ENCODE measurements at places on chromosomes 7 and 10.

- no peak for DNase-seq
These were observed 177.0 kb downstream of the CFTR start for GRCh38 chr7:117656806-117657205.

GRCh38 chr10:1698185-1698584, 39.1 kb downstream of the ADARB2 start:
- DNase-seq: no peak

DNA sequence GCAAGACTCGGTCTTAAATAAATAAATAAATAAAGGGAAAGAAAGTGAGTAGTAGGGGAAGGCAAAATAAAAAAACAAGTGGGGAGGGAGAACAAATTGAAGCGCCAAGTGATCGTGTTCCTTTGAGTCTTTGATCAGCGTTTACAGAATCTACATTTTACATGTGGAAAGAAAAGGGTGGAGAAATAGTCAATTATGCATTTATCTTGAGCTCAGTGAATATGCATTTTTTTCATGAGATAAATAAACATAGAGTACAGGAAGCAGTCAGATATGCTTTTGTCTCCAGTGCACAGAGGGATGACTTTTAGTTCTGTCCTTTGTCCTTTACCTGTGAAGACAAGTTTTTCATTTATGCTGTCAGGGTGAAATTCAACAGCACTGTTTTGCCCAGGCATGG, 6.1 kb upstream of the GUSB start:
- no peak for DNase-seq

- no peak for DNase-seq
These were observed 2.0 kb upstream of the AOC1 start for GRCh38 chr7:150850273-150850672.

DNA sequence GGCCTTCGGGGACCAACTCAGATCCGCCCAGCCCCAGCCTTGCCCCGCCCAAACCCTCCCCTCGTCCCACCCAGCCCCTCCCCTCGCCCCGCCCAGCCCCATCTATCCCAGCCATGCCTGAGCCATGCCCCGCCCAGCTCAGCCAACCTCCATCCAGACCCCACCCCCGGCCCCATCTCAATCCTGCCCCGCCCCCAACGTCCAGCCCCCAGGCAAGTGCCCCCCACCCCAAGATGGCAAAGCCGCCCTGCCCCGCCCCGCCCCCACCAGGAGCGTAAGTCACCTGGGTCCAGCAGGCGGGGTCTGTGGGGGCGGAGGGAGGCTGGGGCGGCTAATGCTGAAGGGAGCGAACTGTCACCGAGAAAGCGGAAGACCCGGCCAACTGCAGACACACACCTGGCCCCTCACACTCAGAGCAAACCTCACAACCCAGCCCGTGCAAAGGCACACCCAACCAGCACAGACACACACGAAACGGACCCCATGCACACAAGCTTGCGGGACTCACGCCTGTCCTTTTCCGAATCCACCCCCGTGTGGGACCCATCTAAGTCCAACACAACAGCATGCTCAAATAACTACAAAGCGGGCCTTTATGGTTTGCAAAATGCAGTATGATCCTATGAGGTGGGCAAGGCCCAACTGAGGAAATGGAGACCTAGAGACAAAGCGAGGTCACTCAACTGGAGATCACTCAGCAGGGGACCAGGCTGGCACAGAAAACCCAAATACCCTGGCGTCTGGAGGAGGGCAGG, 11.5 kb upstream of the OGA start:
- DNase-seq: peak; percentile 26

DNA sequence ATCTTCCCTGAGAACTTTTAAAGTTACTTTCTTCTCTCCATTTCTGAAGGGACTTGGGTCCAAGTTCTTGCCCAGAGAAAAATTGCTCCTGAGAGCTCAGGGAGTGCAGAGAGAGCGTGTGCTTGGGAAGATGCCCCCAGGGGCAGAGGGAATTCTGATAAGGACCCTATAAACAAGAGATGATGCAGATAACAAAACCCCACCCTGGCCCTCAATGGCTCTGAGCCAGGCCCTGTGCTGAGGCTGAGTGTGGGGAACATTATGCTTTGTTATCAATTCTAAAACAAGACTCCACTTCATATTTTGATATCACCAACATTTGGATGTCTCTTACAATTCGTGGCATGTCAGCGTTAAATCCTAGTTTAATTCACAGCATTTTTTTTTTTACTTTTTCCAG, 34.4 kb upstream of the HABP2 start:
- no peak for DNase-seq

DNA sequence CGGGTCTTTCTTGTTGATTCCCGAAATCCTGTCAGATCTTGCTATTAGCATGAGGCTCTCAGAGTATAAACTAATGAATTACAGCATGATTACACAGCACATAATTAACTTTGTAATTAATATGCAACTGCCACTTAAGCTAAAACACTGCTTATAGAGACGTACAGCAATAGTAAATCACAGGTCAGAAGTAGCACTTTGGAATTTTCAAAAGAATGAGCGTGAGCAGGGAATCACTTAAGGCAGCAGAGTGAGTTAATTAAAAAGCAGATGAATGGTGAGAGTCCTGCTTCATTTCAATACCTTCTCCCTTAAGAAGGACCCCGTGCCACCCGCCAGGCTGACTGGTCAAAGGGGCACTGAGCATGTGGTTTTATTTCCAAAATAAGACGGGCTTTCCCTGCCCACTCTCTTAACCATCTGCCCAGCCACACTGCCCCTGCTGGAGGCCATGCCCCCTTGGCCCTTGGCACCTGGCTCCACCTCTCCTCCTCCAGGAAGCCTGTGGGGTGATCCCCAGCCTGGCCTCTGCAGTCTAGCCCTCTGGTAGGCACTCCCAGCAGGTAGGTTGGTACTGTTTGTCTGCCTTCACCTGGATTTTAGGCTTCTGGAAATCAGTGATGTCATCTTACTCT, 117.8 kb downstream of the ZMIZ1 start:
- no peak for DNase-seq
